ENCODE measurements at places on chromosomes 11 and 22. TPM values are rescaled to one million over a fixed set of nuclear protein-coding genes. Genes with fewer than 3 reads are reported as not detected.

Gene CSF2RB
- total RNA-seq: 0.14 TPM

Gene POTEH
- not detected for total RNA-seq

Gene TSPAN32
- 147 TPM for total RNA-seq

Gene MUC5AC
- not detected for total RNA-seq

Gene MYOD1
- total RNA-seq: not detected

Gene H19
- total RNA-seq: not detected

Gene PIK3IP1
- total RNA-seq: 814 TPM

Gene OR56A1
- total RNA-seq: not detected

Gene SLC22A9
- total RNA-seq: not detected

DNA sequence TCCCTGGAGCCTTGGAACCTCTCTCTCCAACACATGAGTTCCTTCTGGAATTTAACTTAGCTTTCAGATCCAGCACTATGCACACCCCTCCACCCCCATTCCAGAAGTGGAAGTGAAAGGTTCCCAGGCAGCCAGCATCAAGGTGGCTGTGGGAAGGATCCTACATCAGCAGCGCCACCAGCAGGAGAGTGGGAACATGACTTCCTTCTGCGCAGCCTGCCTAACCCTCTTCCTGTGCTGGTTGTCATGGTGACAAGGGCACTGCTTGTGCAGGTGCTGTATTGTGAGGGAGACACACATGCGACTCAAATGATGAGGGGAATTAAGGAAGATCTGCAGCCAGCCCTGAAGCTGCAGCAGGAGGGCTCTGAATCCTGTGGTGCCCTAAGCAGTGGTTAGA, 904.5 kb upstream of the API5 start:
- no peak for DNase-seq

GRCh38 chr11:119644502-119644901, 84.5 kb downstream of the NECTIN1 start:
- no peak for DNase-seq

GRCh38 chr11:120272303-120272702, 32.4 kb downstream of the POU2F3 start:
- DNase-seq: no peak

- no peak for DNase-seq
These were observed 57.1 kb upstream of the TIMP3 start for GRCh38 chr22:32744176-32744959.

- peak; percentile 81 for DNase-seq
These were observed 17.0 kb upstream of the IL2RB start for GRCh38 chr22:37166675-37167066.

DNA sequence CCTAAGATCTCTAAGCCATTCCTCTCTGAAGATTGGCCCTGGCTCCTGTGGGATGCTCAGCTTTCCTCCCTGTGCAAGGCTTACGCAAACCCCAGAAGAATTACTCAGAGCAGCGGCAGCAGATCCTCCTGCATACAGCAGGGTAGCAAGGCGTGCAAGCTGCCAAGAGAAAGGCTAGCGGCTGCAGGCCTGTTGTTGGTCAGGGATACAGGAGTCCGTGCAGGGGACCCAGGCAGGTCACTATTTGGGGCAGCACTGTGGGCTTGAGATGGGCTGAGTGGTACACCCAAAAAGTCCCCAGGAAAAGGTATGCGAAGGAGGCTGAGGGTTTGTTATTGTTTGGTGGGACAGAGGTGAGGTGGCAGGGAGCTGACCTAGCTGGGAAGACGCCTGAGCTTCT, 1.5 kb downstream of the GLB1L2 start:
- no peak for DNase-seq

DNA sequence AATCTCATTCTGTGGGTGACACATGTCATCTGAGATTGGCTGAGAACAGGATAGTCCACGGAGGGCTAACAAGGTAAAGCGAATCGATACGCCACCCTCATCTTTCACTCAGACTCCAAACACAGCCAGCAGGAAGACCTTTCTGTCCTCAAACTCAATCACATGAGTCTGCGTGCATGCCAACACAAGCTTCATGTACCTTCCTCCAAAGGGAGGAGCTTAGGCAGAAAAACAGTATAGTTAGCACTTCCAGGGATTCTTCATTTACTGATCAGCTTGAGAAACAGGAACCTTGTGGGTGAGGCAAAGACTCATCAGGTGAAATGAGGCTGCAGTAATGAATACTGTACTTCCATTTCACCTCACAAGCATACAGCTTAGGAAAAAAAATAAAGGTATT, 767.1 kb upstream of the API5 start:
- DNase-seq: no peak

GRCh38 chr22:48866906-48867681, 960.6 kb downstream of the BRD1 start:
- no peak for DNase-seq

DNA sequence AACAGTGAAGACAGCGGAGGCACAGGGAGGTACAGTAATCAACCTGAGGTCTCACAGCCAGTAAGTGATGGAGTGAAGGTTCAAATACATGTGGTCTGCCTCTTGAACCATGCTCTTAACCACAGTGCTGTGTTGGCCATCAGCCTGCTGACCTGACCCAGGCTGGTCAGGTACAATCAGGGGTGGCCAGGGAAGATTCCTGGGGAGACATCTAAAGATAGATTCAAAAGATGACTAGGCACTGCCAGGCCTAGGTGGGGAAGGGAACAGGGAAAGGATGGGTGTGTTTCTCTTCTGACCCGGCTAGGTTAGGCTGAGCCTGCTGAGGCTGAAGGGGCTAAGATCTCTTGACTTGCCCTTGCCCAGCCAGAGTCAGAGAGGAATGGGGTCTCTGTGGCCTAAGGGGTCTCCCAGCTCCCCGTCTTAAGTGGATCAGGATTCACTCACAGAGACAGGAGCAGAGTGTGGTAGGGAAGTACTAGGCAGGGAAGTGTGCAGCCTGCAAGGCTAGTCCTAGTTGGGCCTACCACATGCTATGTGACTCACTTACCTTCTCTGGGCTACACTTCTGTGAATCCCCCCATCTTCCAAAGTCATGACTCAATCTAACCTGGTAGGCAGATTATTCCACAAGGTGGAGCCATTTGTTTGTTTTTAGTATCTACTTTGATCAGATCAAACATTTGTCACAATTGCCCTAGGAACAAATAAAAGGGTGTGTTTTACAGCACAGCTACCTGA, 10.4 kb upstream of the SREBF2 start:
- peak; percentile 40 for DNase-seq

GRCh38 chr11:78961937-78962701, 387.5 kb upstream of the NARS2 start:
- DNase-seq: no peak

DNA sequence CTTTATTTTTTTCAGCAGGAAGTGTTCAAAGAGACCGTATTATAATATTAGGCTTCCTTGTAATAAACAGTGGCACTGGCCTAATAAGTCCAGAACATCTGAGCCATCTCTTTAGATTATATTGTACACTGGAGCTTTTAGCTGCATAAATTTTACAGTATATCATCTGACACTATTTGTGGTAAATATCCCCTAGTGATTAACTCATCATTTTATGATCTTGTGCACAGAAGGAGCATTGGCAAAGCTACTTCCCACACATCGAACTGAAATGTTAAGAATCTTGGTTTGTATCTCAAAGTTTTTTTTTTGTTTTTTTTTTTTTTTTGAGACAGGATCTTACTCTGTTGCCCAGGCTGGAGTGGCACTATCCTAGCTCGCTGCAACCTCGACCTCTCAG, 162.7 kb downstream of the HIPK3 start:
- DNase-seq: no peak

DNA sequence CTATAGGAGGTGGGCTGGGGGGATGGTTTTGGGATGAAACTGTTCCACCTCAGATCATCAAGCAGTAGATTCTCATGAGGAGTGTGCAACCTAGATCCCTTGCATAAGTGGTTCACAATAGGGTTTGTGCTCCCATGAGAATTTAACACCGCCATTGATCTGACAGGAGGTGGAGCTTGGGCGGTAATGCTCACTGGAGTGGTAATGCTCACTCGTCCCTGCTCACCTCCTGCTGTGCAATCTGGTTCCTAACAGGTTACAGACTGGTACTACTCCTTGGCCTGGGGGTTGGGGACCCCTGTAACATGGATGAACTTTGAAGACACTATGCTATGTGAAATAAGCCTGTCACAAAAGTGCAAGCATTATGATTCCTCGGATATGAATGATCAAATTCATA, 87.0 kb upstream of the CLNS1A start:
- no peak for DNase-seq

- DNase-seq: no peak
These were observed 131.2 kb downstream of the TTC17 start for GRCh38 chr11:43489869-43490465.

GRCh38 chr11:112302226-112302868, 41.7 kb upstream of the PLET1 start:
- no peak for DNase-seq

GRCh38 chr11:134243913-134244312, 9.2 kb downstream of the THYN1 start:
- no peak for DNase-seq

GRCh38 chr11:48123254-48123875, 93.2 kb upstream of the OR4B1 start:
- no peak for DNase-seq

DNA sequence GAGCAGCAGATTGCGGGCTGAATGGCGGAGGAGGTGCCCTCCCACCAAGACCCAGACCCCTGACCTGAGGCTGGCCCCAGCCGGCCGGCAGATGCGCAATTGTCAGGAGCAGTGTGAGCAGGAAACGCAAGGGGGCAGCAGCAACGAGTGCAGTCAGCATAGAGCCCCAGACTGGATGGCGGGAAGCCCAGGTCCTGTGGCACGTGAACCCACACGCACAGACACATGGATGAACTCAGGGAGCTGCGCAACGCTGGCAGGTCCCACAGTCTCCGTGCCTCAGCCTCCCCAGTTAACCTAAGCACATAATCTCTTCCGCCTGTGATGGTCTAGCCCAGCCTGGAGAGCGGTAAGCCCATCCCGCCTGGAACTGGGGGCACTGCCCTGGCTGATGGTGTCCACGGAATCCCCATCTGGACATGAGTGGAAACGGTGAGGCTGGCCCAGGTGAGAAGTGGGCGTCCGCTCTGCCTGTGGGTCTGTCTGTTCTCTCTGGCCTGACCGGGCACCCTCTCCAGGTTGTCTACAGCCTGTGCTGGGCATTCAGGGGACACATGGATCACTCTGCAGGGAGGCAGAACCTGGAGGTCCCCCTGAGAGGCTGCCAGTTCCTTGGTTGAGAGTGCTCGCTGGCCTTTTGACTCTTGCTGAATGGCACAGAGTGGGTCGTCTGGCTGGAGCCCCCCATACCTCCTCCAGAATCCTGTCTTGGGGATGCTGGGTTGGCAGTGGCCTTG, 626 bp upstream of the TBX10 start:
- peak; percentile 69 for DNase-seq

DNA sequence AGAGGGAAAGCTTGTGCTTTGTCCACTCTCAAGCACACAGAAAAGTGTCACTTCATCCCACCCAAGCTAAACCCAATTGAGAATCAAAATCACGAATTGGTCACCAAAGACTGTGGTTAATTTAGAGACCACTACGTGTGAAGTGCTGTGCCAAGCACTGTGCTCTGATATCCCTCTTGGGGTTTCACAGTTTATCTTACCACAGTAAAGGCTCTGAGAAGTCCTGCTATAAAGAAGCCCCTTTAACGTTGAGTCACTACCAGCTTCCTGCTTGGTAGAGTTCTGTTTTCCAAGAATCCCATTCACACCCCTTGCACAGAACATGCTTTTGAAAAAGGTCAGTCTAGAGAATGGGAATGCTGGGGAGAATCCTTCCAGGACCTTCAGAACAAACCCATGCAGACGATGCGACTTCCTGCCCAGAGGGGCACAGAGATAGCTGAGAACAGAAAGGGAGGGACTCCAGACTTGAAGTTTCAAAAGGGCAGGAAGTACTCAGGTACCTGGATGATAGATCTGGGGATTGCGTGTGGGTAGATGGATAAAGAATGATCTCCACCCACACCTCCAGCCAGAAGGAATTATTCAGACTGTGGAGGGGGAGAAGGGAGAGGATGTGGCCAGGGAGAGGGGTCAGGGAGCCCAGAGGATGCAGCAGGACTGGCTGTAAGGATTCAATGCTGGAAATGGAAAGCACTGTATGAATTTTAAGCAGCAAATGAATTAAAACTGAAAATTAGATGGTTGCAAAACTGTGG, 18.1 kb upstream of the TSPAN18 start:
- no peak for DNase-seq
